ENCODE measurements at places on chromosomes 2 and 18. TPM values are rescaled to one million over a fixed set of nuclear protein-coding genes. Genes with fewer than 3 reads are reported as not detected.

The CCDC102B gene
- 3.0 TPM for total RNA-seq

The SERPINB3 gene
- total RNA-seq: not detected

The CREG2 gene
- not detected for total RNA-seq

The CD226 gene
- 2.7 TPM for total RNA-seq

The ACOXL gene
- 1.2 TPM for total RNA-seq

The GCG gene
- total RNA-seq: 43.9 TPM

The CACNB4 gene
- total RNA-seq: 1.4 TPM

The GCKR gene
- not detected for total RNA-seq

The CLHC1 gene
- total RNA-seq: 13.2 TPM

The B4GALT6 gene
- total RNA-seq: 7.8 TPM

The AGXT gene
- total RNA-seq: 0.22 TPM

The SNORC gene
- total RNA-seq: 48.1 TPM
